Caki2 (cell line): ENCODE measurements at places on chromosomes 16 and 17.
A peak's percentile ranks its signal among the peaks of the same experiment; 100 is the strongest.

GRCh38 chr16:88049561-88050545 lies 98.6 kb downstream of the BANP start:
- no peak for DNase-seq

DNA sequence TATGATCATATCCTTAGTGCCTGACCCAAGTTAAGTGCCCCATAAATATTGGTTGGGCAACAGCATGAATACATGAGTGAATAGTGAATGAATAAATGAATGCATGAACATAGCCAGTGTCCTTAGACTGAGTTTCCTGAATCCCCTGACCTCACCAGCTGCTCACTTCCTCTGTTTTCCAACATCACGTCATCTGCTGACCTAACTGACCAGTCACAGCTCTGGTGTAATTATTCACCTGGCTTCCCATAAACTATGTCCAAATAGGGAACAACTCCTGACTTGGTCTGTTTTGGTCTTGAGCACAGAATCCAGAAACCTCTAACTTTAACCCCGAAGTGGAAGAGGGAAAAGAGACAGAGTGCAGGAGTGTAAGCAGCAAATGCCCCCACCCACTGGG lies 83.4 kb downstream of the ASIC2 start:
- DNase-seq = peak; percentile 58

DNA sequence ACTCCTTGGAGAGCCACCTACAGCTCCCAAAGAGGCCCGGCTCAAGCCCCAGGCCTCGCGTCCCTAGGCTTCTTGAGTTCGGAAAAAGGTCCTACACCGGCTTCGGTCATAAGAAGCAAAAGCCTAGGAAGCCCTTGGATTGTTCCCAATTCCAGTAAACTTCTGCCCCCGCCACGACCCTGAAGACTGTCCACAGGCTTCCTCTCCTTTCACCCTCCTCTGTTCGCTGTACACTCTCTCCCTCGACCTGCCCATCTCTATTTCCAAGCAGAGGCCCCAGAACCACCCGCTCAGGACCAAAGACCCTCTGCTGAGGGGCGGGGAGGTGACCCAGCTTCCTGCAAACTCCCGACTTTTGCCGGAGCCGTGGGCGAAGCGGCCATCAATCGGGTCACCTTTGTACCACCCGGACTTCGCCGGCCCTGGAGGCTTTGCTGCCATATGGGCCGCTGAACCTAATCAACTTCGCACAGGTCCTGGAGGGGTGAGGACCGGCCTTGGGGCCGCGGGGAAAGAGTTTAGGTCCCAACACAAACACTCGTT lies 2.7 kb downstream of the HOXB2 start:
- no peak for DNase-seq

DNA sequence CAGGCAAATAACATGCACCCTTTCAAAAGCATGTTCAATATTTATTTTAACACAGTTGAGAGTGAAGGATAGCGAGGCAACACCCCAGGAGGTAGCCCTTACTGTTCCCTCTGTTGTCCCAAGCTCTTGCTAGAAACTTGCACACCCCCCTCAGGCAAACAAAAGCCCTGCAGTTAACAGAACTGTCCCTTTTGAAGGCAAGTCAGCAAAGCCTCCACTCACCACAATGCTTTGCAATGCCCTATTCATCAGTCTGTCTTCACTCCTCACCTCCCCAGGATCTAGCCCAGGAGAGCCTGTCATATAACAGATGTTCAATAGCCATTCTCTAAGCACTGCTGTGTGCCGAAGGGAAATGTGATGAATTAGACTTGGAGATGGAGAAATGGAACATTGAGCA lies 3.5 kb upstream of the CNEP1R1 start:
- DNase-seq = no peak

GRCh38 chr16:88473666-88474534 lies 20.8 kb downstream of the ZFPM1 start:
- DNase-seq = no peak

- DNase-seq = no peak
These were observed 26.6 kb upstream of the GSE1 start for GRCh38 chr16:85586380-85587104.

GRCh38 chr17:65198653-65199382 lies 61.6 kb downstream of the RGS9 start:
- DNase-seq = peak; percentile 68

DNA sequence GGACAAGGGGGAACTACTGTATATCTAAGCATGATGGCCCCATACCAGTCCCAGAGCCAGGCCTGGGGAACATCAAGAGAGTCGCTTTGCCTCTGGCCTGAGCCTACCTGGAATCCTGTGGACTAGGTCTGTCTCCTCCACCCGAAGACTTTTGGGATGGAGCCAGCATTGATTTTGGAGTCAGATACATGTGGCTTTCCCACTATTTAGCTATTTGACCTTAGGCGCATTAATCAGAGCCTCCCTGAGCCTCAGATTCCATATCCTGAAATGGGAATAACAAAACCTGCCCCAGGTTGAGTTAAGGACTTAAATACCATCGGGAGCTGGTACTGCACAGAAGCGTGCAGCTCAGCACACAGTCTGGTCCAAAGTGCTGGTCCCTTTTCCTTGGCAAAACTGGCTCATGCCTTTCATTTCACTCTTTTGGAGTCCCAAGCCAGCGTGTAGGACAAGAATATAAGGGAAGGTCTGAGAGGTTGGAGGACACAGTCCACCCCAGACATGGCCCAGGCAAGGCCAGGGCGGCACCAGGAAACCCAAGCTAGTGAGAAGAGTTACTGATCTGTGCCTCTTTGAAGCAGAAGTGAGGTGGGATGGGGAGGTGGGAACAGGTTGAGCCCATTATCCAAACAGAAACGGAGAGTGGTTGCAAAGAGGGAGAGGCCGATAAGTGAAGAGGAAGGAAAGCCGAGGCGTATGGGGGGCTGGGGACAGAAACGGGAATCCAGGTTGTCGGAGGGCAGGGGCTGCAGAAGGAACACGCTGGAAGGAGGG lies 986 bp downstream of the FA2H start:
- no peak for DNase-seq

GRCh38 chr16:48158296-48158695 lies 2.5 kb upstream of the ABCC12 start:
- peak; percentile 14 for DNase-seq

DNA sequence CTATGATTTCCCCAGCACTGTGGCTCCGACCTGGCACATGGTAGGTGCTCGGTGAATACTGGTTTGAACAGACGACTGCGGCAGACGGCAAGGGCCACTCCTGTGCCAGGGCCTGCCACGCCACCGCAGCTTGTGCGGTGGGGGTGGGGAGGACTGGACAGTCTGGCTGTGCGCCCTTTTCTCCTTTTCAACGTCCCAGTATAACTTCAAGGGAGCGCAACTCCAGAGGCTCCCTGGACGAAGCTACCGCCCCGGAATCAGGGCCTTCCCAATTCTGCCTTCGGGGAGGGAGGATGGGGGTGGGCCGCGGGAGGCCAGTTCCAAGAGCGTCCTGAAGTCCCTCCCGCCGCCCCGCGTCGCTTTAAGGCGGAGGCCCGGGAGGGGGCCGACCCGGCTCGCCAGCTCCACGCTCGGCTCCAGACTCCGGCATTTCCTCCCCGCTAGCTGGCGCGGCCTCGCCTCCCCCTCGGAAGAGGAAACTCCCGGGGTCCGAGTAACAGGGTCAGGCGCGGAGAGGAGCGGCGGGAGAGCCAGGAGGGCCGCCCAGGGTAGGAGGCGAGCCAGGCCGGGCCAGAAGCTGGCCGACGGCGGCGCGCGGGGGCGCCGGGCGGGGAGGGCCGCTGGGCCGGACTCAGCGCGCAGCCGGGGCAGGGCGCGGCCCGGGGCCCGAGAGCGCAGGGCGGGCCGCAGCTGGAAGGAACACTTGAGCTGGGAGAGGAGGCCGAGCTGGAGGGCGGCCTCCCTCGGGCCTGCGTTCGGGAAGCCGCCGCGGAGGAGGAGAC lies at the start of gene ITPRIPL2:
TSS of gene ITPRIPL2 (plus strand) at position 388 of the 782 bp plus-strand sequence. CDS start 498 bp downstream, outside the sequence.
- peak; percentile 95 for DNase-seq
